Stimulated activated naive CD8-positive, alpha-beta T cell treated with anti-CD3 and anti-CD28 coated beads, Interleukin-15, amount 100 ng/mL, for 72 hours (primary cell): ENCODE measurements at places on chromosomes 11 and 22.

GRCh38 chr11:86069408-86070101, 671 bp upstream of the PICALM start:
- DNase-seq: no peak

DNA sequence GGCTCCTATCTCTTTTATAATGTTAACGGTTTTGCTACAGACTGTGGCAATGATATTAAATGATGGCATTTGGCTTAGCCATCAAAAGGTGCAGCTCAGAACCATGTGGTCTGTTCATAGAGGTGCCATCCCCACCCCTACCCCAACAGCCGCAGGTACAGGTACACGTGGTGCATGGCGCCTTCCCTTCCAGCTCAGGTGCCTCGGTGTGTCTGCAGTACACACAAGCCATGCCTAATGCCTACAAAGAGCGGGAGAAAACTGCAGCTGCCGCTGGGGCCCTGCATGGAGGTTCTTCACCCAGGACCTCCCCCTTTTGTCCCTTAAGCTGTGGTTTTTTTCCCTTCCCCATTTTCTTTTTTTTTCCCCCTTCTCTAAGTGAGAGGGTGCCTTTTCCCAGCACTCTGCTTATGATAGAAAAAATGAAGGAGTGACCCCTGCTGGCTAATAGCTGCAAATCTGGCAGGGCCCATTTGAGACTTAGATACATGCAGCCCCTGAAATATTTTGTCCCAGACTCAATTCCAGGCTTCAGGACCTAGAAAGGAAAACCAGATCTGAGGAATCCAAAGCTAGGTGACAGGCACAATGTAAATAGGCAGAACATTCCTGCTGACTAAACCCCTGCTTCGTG, 6.5 kb downstream of the OR52M1 start:
- DNase-seq: no peak

DNA sequence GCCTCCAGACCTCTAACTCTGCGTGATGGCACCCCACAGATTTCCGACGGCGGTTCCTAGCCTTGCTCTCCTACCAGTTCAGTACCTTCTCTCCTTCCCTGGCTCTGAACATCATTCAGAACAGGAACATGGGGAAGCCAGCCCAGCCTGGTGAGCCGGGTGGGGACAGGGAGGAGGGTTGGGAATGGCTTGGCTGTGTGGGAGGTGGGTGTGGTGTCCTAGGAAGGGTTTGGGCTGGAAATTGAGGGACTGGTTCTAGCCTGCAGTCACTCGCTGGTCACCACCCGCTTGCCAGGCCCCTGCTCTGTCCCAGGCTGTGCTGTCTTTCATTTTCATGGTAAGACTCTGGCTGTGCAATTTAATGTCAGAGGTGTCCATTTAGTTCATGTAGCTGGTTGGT, 33.9 kb downstream of the NAT10 start:
- no peak for DNase-seq

DNA sequence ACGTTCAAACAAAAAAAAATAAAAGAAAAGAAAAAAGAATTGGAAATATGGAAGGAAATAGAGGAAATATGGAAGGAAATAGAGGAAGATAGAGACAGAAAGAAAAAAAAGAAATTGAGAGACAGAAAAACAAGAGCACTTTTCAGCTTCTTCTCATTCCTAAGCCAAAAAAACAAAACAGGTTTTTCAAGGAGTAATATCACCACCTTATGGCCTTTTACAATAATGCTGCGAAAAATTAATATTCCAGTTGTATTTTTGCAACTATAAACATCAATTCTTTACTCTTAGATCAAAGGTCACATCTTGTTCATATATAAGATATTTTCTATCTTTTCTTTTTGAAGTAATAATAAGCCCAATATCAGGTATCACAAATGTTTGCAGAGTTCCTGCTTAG, 328.3 kb downstream of the FAT3 start:
- no peak for DNase-seq

- DNase-seq: no peak
Measured at GRCh38 chr11:6057452-6057851, 26.9 kb upstream of the OR56A1 start.

GRCh38 chr22:23146478-23147205, 1.4 kb downstream of the RAB36 start:
- DNase-seq: no peak

GRCh38 chr11:59195586-59195985, 17.1 kb downstream of the MPEG1 start:
- no peak for DNase-seq

GRCh38 chr11:129388824-129389223, 13.2 kb downstream of the BARX2 start:
- no peak for DNase-seq

- DNase-seq: no peak
Measured at GRCh38 chr11:126433989-126434949, 78.8 kb downstream of the ST3GAL4 start.

DNA sequence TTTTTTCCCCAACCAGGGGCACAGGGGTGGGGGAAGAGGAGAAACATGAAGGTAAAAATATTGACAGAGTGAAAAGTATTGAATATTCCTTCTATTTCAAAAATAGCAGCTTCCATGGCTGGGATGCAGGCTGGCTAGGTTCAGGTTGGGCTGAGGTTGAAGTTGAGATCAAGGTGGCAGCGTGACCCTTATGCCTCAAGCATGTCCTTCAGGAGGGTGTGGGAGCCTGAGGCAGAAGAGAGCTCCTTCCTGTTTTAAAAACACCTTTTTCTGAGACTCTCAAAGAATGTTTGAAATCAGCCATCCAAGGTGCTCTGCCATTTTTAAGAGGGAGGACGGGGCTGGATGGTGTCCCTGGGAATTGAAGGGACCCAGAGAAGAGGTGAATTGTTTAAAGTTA, 29.5 kb downstream of the TIMP3 start:
- DNase-seq: no peak

DNA sequence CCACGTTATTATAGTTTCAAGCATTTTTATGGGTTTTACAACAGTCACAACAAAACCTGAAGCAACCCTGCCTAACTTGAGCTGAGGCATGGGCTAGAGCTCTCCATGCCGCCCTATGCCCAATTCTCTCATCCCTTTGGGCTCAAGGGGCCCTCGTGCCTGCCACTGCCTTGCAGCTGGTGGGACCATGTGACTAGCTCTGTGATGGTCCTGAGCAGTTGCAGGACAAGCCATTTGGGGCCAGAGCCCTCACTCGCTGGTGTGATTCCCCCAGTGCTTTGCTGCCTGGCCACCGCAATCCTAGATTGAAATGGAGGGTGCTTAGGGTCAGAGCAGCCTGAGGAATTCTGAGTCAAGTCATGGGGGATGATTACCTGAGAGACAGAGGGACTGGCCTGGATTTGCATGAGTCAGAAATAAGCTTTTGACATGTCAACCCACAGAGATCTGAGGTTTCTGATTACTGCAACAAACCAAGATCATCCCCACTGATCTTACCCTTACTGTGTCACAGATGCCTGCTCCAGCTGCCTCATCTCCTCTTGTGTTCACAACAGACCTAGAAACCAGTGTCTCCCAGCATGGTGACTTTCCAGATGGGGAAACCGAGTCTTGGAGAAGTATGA, 323.7 kb downstream of the BRD1 start:
- no peak for DNase-seq

DNA sequence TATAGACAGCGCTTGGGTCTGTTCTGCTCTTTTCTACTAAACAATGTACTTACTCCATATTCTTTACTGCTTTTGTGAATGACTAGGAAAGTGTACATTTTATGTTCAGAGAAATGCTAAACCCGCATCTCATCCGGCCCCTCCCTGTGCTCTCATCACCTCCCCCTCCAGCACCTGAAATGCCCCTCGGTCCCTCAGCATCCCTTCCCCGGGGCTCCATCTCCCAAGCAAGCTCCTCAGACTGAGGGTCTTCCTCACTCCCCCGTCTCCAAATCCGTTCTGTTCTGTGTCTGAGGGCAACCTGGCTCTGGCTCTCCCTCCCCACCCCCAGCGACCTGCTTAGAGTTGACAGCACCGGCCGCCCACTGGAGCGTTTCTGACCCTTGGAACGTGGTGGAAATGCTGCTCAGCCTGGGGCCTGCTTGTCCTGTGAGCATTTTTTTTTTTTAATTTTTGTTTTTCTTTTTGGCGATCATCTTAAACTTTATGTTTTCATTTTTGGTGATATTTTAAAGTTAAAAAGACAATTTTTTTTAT, 1.4 kb downstream of the SELENOO start:
- no peak for DNase-seq

DNA sequence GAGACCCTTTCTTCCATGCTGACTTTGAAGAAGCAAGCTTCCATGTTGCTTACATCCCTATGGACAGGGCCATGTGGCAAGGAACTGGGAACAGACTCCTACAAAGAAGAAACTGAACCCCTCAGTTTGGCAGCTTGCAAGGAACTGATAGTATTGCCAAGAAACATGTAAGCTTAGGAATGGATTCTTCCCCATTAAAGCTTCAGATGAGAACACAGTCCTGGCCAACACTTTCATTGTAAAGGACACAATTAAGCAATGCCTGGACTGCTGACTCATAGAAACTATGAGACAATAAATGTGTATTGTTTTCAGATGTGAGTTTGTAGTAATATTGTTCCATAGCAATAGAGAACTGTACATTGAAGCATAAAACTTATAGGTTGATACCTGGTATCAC, 82.4 kb downstream of the AASDHPPT start:
- no peak for DNase-seq

DNA sequence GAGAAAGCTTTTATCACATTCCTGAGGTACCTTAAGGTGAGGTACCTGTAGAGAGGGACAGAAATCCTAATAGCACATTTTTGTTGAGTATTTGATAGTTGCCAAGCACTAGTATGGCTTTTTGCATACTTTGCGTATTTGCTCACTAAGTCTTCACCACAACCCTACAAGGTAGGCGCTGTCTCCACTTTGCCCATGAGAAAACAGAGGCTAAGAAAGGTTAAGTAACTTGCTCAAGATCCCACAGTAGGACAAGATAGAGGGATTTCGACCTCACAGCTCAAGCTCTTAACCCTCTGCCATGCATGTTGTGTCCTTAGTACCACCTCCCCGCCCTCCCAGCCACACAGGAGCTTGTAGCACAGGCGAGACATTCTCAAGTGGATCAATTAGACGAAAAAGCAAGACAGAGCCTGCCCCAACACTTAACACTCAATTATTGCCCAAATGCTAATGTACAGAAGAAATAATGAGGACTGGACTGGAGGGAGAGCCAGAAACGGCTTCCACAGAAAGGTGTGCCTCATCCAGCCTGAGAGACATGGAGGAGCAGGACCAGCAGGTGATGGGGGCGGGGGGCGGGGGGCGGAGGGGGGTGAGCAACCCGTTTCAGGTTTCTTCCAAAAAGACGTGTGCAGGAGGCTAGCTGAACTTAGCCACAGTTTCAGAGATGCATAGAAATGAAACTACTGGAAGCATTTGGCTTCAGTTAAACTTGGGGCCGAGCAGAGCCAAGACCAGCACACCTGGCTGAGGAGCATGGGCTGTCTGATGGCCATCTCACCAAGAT, 26.7 kb upstream of the CD44 start:
- no peak for DNase-seq

DNA sequence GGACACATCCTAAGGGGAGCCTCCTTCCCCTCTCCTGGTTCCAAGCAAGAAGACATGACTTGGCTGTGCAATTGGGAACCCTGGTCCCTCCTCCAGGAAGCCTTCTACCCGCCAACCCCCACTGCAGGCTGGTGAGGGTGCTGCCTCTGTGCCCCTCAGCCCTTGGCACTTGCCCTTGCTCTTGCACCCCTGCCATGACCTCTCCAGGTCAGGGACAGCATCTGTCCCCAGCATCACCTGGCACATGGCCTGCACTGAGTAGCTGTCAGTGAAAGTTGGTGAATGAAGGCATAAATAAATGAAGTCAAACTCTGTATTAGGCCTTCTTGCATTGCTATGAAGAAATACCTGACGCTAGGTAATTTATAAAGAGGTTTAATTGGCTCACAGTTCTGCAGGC, 1.9 kb upstream of the GTSE1 start:
- DNase-seq: no peak

- DNase-seq: no peak
Measured at GRCh38 chr11:17596310-17596669, 49.2 kb downstream of the OTOG start.

- no peak for DNase-seq
Measured at GRCh38 chr11:45082744-45083543, 63.5 kb upstream of the PRDM11 start.

- no peak for DNase-seq
Measured at GRCh38 chr11:27447288-27448183, 25.1 kb downstream of the LGR4 start.
